Activated naive CD4-positive, alpha-beta T cell treated with anti-CD3 and anti-CD28 coated beads, Interleukin-2, amount 50 U/mL, for 72 hours (primary cell): ENCODE measurements at places on chromosomes 7 and 10.

- DNase-seq: no peak
Measured at GRCh38 chr10:98556061-98556460, 109.3 kb upstream of the HPS1 start.

GRCh38 chr7:4200546-4201094 lies 481.5 kb upstream of the FOXK1 start:
- DNase-seq: no peak

- peak; percentile 60 for DNase-seq
Measured at GRCh38 chr10:89414879-89415821, 782 bp downstream of the IFIT5 start.

- DNase-seq: no peak
Measured at GRCh38 chr7:151925446-151926335, 30.6 kb upstream of the GALNTL5 start.

GRCh38 chr7:123666492-123666891 lies 10.8 kb downstream of the LMOD2 start:
- no peak for DNase-seq

GRCh38 chr10:79268742-79269141 lies 78.5 kb upstream of the PPIF start:
- DNase-seq: no peak

- DNase-seq: no peak
Measured at GRCh38 chr10:101000915-101001658, 1.5 kb downstream of the LZTS2 start.

- no peak for DNase-seq
Measured at GRCh38 chr10:13337128-13337826, 10.8 kb downstream of the SEPHS1 start.

DNA sequence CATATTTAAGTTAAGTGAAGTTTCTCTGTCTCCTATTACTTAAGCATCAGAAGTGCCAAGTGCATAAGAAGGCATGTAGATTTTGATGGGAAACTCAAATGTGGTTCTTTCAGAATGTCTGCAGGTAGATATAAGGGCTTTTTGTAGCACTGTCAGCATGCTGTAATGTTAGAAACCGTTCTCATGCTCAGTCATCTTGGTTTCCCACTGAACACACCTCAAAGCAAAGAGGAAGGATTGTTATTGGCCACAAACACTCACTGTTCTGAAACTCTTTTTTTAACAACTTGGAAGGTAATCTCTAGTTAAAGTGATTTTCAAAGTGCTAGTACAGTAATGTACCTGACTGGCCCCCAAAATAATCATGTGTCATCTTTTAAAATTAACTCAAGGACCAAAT lies 126.0 kb downstream of the AASS start:
- no peak for DNase-seq

DNA sequence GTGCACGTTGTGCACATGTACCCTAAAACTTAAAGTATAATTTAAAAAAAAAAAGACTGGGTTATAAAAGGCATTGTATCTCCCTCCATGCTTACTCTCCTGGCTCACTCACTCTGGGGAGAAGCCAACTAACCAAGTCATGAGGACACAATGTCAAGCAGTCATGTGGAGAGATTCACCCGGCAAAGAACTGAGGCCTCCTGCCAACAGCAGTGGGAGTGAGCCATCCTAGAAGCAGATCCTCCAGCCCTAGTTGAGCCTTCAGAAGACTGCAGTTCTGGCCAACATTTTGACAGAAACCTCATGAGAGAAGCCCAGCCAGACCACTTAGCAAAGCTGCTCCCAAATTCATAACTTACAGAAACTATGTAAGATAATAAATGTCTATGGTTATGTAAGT lies 521.7 kb upstream of the FZD8 start:
- no peak for DNase-seq

DNA sequence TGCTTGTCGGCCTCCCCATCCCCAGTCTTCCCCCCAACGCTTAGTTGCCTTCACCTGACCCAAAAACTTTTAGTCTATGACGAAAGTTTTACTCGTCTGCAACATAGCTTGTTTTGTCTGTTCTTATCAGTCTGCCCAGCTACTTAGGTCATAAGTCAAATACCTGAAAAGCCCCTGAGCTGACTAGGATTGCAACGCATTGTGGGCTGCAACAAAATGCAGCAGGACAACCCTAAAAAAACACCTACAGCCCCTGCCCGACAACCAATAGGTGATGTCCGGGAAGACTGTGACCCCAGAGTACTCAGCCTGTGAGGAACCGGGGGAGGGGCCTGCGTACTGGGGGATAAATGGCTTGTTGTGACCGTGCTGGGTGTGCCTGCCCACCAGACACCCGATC lies 19.3 kb upstream of the GPER1 start:
- DNase-seq: no peak

DNA sequence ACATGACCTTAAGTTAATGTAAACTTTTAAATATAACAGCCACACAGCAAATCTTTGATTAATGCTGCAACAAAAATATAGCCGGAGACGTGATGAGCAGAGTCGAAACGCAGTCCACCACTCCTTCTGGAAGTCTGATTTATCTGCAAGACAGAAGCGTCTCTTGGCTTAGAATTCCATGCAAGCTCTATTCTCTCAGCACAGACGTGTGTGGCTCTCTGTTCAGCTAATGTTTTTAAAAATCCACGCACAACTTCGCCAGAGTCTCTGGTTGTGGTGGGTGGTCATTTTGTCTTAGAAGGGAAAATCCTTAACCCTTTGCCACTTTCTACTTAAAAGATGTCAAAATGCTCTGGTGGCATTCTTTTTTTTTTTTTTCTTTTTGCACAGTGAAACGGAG lies 438.0 kb upstream of the MGMT start:
- no peak for DNase-seq

GRCh38 chr7:87599336-87599735 lies 1.3 kb downstream of the ABCB1 start:
- DNase-seq: peak; percentile 24

DNA sequence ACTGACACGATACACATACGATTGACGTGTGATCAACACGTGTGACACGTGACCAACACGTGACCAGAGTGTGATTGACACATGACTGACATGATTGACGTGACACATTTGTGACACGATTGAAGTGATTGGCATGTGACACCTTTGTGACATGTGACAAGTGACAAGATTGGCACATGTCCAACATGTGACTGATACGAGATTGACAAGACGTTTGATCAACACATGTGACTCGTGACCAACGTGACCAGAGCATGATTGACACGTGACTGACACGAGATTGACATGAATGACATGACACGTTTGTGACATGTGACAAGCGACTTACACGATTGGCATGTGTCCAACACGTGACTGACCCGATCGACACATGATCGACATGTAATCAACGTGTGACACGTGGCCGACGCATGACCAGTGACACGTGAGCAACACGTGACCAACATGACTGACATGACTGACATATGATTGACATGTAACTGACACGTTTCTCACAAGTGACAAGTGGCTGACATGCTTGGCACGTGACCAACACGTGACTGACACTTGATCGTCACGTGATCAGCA lies 22.0 kb downstream of the CRPPA start:
- no peak for DNase-seq

DNA sequence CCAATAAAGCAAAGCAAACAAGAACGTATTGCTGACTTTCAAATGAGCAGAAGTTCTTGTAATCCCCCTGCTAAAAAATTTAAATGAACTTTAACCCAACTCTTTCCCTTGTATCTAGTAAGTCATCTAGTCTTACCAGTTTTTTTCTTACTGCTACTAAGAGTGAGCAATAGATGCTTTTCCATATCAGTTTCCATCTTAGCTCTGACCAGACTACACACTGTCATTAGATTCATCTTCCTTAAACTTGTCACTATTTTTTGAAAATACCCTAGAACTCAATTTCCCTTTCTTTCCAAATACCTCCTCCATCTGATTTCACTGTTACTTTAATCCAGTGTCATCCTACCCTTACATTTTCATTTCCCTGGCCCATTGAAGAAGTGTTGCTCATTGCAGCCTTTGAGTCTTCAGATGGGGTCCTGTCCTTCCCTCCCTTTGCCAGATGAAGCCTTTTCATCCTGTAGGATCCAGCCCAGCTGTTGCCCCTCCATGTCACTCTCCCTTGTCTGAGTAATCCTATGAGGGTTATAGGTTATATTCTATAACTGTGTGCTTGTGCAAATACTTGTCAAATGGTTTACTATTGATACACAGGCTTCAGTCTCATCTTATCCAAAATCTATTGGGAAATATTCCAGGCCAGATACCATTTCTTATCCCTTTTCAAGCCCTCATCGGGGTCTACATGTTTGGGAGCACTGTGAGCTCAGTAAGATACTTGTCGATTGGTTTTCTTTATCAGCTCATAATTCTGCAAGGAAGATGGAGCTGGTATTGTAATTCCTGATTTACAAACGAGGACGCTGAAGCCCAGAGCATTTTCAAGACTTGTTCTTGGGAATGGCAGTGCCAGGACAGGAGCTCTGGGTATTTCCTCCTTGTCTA lies 51.5 kb upstream of the ITGB1 start:
- DNase-seq: no peak

- no peak for DNase-seq
Measured at GRCh38 chr10:7788639-7789286, 786 bp downstream of the ATP5F1C start.

DNA sequence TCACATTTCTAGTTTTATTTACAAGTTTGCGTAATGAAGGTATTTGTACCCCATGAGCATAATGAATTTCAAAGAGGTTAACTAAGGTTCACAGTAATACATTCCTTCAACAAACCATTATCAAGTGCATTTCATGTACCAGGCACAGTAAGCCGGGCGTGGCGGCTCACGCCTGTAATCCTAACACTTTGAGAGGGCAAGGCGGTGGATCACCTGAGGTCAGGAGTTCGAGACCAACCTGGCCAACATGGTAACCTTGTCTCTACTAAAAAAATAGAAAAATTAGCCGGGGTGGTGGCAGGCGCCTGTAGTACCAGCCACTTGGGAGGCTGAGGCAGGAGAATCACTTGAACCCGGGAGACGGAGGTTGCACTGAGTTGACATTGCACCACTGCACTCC lies 4.3 kb upstream of the EIF3A start:
- no peak for DNase-seq

DNA sequence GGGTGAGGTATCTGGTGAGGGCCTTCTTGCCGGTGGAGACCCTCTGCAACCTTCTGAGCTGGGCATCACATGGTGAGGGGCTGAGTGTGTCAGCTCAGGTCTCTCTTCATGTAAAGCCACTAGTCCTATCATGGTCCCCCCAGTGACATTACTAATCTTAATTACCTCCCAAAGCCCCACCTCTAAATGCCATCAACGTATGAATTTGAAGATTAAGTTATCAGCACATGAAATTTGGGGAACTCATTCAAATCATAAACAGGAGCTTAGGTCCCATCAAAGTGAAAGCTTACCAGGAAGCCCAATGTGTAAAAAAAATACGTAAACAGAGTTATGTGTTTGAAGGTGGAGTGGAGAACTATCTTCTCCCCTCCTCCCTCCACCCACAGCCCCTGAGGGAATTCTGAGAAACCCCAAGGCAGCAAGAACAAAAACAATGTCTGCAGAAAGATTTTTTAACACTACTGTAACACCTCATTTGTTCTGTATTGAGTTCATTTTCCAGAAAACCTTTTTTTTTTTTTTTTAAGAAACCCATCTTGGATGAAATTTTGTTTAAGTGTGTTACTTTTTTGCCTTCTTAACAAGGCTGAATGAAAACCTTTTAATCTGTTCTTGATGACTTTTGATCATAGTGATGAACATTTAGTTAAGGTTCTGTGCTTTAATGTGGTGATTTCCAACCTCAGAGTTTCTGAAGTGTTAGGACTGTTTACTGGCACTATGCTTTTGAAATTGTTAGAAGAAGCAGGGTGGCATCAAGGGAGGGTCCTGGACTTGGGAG lies 19.1 kb upstream of the PCGF5 start:
- DNase-seq: peak; percentile 39

DNA sequence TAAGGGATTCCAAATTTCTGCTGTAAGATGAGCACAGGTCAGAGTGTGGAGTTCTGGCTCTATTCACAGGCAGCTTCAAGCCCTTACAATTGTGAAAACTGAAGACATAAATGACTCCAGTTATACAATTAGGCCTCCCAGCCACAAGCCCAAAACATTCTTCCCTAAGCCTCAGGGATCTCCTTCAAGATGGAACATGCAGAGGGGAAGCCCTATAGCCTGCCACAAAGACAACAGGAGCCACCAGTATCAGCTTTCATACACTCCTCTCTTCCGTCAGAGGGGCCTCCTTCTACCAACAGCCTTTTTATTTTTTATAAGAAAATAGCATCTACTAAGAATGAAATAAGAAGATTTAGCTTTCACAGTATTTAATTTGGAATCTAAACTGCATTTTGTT lies 46.5 kb downstream of the DLD start:
- DNase-seq: no peak

- no peak for DNase-seq
Measured at GRCh38 chr7:11726001-11726793, 105.8 kb downstream of the THSD7A start.

GRCh38 chr10:119669331-119669730 lies 18.2 kb downstream of the BAG3 start:
- DNase-seq: no peak

- DNase-seq: no peak
Measured at GRCh38 chr7:157400171-157400860, 63.5 kb downstream of the DNAJB6 start.
